ENCODE measurements at places on chromosomes 3 and 15.

GRCh38 chr15:26355472-26356074 lies 417.3 kb downstream of the GABRB3 start:
- DNase-seq, result no peak

- DNase-seq, result no peak
These were observed 126.4 kb downstream of the P2RY1 start for GRCh38 chr3:152961323-152961722.

- DNase-seq, result no peak
These were observed 728.1 kb downstream of the OTOL1 start for GRCh38 chr3:162224746-162225145.

- DNase-seq, result no peak
These were observed 227.3 kb downstream of the SNRPN start for GRCh38 chr15:25182098-25182478.

GRCh38 chr15:65050270-65050669 lies 5.1 kb downstream of the SLC51B start:
- no peak for DNase-seq

GRCh38 chr3:112377568-112378071 lies 44.7 kb downstream of the CD200 start:
- no peak for DNase-seq

DNA sequence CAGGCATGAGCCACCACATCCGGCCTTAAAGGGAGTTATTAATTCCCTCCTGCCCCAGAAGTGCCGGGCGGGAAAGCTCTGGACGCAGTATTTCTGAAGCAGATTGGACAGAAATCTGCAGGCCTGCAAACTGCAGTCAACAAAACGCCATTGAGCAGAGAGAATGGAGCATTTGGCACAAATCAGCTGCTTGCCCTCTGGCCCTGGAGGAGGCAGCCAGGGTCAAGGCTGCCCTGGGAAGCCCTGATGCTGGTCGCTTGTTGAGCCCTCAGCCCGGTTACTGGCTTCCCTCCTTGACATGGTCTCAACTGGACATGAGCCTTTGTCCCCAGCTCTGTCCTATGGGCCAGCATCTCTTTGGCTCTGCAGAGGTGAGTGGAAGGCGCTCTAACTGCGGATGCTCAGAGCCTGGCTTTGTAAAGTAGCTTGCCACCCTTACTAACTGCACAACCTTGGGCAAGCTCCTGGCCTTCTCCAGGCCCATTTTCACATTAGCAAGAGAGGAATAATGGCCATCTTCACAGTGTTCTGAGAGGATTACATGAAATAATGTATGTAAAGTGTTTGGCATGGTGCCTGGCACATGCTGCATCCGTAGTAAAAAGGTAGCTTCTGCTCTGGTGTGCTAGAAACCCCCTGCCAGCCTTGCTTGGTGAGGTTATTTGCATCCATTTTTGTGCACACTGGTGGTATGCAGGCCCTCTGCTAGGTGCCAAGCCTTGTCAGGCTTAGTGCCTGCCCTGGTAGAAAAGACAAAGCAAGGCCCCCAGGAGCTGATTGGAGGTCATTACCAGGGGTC lies 4.1 kb downstream of the SEMA4B start:
- DNase-seq, result no peak

GRCh38 chr3:122873741-122874515 lies 79.1 kb downstream of the SLC49A4 start:
- DNase-seq, result no peak

DNA sequence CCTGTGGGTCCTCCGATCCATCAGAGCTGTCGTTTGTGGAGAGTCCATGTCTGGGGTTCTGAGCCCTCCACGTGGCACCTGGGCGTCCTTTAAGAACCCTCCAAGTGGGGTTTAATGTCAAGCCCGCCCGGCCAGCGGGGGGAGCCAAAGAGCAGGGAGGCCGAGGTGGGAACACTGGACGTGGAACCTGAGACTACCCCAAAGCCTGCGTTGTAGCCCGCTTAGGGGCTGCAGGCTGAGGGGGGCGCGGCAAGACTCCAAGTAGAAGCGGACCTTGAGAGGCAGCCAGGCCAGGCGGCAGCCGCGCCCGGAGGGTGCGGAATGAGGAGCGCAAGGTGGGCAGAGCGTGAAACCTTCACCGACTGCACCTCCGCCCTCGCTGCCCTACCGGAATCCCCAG lies 126.2 kb upstream of the ATP10A start:
- DNase-seq, result no peak

GRCh38 chr3:108293858-108294257 lies 2.5 kb upstream of the HHLA2 start:
- DNase-seq, result peak; percentile 33

All from GM06990 (cell line).